ENCODE measurements at places on chromosomes 4 and X. TPM values are rescaled to one million over a fixed set of nuclear protein-coding genes. Genes with fewer than 3 reads are reported as not detected.

DNA sequence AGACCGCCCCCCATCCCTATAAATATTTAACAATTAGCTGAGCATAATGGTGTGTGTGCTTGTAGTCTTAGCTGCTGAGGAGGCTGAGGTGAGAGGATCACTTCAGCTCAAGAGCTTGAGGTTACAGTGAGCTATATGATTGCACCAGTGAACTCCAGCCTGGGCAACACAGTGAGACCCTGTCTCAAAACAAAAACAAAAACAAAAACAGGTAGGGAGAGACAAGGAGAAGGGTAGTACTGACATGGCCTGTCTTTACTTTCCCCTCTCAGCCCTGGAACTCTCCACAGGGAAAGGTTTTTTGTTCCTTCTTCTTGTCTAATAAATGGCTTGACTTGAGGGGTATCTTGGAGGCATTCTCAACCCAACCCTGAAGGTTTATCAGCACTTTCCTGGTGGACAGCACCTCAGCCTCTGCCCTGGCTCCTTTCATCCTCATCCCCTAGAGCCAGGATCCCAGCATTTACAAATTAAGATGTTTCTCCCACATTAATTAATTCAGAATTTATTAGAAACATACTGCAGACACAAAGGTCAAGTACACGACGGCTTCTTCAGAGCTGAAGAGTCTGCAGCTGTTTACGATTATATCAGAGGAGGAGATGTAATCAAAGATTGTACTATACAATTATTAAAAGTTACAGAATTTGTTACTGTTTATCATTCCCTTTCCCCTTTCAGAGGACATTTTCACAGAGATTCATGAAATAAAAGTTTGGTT lies 131.8 kb downstream of the AFF1 start:
- peaks cover 2% of the 10 kb centered on the region for H3K36me3 ChIP-seq
- no peak overlapping the region for H3K4me3 ChIP-seq
- H3K27ac ChIP-seq: no peak overlapping the region
- DNase-seq: no peak
- peaks cover 6% of the 10 kb centered on the region for H3K4me1 ChIP-seq

Gene GYPB
- not detected for total RNA-seq

DNA sequence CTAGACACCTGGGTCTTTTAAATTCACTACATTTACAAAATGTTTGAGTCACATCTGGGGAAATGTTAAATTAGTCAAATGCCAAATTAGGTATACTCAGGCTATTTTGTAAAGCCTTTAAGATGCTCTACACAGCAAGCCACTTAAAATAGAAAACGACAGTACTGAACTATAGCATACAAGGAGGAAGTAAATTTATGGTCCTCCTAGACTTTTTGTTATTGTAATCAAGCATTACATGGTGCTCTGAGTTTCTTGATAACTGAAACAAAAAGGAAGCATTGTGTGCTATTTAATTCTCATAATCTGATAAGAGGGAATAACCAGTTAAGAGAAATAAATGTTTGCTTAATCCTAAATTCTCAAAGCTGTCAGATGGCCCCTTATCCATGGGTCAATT lies 46.2 kb downstream of the SLC9A7 start:
- no peak overlapping the region for H3K4me3 ChIP-seq
- no peak for DNase-seq
- H3K4me1 ChIP-seq: peaks cover 6% of the 10 kb centered on the region
- no peaks in the 10 kb centered on the region for H3K27me3 ChIP-seq
- H3K36me3 ChIP-seq: no peaks in the 10 kb centered on the region

GRCh38 chr4:175271010-175271630 lies 353.0 kb downstream of the ADAM29 start:
- H3K4me1 ChIP-seq: no peaks in the 10 kb centered on the region
- no peaks in the 10 kb centered on the region for H3K36me3 ChIP-seq
- no peak overlapping the region for H3K4me3 ChIP-seq
- H3K27ac ChIP-seq: no peak overlapping the region

Gene GAGE12F
- not detected for total RNA-seq

DNA sequence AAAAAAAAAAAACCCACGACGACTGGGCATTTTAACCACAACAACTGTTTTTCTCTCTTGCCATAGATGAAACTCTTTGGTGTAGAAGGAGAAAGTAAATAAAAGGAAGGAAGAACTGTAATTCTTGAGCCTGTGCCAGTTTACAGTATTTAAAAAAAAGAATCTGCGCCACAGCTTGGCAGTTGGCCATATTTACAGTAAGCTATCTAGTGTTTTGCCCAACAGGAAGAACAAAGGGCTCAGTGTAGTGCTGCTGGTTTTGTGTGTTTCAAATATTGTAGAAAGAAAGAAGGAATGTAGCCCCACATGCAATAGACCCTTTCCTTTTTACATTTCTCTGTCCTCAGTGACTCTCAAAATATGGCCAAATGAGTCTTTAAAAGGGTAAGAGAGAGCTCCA lies 66.1 kb downstream of the NR3C2 start:
- H3K27me3 ChIP-seq: no peaks in the 10 kb centered on the region
- H3K27ac ChIP-seq: peak overlapping the region; percentile 76
- H3K36me3 ChIP-seq: no peaks in the 10 kb centered on the region

Measured in mesothelial cell of epicardium (in vitro differentiated cells).